ENCODE measurements at places on chromosomes 6 and 20. TPM values are rescaled to one million over a fixed set of nuclear protein-coding genes. Genes with fewer than 3 reads are reported as not detected.

DNA sequence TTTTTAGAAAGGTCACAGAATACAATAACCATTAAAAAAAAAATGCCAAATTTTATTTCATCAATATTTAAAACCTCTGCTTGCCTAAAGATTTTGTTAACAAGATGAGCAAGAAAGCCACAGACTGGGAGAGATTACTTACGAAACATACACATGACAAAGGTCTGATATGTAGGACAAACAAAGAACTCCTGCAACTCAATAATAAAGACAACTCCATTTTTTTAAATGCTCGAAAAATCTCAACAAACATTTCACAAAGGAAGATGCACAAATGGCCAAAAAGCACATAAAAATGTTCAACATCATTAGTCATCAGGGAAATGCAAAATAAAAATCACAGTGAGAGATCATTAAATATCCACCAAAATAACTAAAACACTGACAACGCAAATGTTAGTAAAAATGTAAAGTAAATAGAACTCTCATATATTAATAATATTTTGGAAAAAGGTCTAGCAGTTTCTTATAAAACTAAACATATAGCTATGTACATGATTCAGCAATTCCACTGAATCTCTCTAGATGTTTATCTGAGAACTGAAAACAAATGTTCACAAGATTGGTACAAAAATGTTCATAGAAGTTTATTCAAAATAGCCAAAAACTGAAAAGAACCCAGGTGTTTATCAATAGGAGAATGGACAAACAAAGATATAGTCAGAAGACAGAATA, 10.3 kb downstream of the STK38 start:
- no peak for DNase-seq

DNA sequence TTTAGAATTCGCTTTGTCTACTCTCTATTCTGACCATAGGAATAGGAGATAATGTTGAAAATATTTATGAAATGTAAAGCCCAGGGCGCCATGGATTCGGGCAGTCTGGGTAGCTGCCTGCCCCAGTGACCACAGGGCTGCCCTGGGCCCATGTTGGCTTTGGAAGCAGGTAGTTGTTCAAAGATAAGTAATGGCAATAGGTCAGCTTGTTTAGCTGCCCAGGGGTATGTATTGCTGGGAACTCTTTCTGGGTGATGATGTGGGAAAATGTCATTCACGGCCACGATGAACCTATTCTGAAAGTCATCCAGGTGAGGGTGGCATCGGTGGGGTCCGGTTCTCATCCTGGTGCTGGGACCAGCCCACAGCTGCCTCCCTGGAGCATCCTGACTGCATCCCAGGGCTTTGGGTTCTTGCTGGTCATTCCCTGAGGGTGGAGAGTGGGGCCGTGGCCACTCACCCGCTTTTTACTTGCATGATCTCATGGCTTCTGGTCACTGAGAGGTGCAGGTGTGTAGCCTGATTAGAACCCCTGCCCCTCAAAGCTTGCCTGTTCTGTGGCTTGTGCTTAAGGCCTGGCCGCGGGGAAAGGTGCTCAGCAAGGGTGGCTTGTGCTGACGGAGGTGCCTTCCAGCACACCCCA, 102.8 kb downstream of the ERMARD start:
- DNase-seq, result no peak

RAE1 gene
- 77.4 TPM for total RNA-seq

ELOVL2 gene
- total RNA-seq, result 4.6 TPM

SYCP2 gene
- total RNA-seq, result 8.6 TPM
